ENCODE measurements at places on chromosomes 5 and 9.

GRCh38 chr9:123096987-123097386 is 63.5 kb downstream of the GPR21 start:
- DNase-seq, result no peak

DNA sequence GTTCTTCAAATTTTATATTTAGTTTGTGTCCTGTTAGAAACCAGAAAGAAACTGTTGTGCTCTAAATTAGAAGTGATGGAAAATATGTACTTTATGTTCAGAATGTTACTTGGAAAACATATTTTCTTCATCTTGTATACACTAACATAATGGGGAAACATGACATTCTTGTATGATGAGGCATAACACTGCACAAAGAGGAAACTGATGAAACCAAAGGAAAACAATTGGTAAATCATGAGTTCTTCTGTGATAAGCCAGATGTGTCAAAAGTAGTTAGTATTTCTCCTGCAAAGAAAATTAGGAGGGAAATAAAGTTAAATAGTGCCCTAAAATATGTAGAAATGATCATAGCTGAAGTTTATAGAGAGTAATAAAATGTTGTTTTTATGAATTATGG is 111.1 kb upstream of the FBN2 start:
- DNase-seq, result no peak

GRCh38 chr5:53326424-53327153 is 153.8 kb upstream of the FST start:
- DNase-seq, result no peak

DNA sequence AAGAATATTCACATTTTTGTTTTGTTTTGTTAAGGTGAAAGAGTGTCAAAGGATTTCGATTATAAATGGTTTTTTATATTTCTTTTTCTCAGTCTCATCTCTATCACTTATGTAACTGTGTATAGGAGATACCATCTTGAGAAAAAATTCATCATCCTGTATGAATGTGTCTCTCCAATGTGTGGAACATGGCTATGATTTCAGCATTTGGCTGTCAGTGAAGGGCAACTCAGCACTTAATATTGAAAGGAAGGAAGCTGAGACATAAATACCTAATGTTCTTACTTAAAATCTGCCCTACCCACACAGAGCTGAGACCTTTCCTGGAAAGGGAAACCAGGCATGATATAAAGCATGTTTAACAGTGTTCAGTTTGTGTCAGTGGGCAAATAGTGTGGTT is 474.2 kb upstream of the RIOK2 start:
- no peak for DNase-seq

DNA sequence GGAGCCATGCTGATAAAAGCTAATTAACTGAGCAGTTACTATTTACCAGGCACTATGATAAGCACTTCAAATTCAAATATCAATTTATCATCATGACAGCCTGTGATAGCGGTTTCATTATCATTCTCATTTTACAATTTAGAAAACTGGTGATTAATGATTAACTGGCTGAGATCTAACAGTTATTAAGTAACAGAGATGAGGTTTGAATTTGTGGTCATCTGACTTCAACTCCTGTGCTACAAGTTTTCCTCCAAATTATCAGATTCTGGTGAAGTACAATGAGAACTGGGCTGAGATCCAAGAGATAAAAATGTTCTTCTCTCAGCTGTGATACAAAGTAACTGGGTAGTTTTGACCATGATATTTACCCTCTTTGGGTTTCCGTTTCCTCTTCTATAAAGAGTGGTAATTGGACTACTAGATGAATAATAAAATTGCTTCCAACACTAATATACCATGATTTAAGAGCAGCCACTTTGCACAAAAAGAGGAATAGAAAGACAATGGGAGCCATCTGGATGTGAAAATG is 74.5 kb upstream of the CCNG1 start:
- DNase-seq, result no peak

DNA sequence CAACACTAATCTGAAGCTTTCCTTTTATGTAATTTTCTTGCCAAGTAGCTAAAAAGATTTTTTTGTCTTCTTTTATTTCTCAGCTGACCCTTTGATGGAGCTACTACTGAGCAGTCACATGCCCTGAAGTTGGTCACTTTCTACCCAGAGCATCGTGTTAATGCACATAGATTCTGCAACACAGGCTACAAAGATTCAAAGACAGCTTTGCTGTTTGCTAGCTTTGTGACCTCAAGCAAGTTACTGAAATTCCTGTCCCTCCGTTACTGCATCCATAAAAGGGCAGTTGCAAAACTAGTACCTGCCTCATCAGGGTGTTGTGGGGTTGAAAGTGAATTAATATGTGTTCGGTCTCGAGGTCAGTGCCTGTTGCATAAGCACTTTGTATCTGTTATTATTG is 179.9 kb downstream of the GAS1 start:
- DNase-seq, result no peak

DNA sequence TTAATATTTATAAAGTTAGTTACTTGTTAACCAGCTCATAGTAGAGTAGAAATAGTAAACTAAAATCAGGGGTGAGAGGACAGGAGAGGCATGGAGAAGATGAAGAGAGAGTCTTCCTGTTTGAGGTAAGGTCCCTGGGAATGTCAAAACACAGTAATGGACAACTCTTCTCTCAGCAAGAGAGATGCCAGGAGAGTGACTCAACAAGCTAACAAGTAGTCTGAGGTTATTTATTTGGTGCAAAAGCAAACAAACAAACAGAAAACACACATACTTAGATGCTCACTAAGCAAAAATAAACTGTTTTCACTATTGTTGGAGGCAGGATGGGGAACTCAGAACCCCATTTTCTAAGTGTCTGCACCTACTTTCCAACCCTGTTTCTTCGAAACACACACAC is 333.2 kb upstream of the RFX3 start:
- no peak for DNase-seq

GRCh38 chr5:478982-479535 is 36.1 kb downstream of the EXOC3 start:
- no peak for DNase-seq

Measured in cerebellum (tissue), 4 donors.